Stimulated activated naive CD4-positive, alpha-beta T cell treated with Interleukin-2 at 50 U/mL for 16 hours (primary cell): ENCODE measurements at places on chromosomes 6 and 20.

DNA sequence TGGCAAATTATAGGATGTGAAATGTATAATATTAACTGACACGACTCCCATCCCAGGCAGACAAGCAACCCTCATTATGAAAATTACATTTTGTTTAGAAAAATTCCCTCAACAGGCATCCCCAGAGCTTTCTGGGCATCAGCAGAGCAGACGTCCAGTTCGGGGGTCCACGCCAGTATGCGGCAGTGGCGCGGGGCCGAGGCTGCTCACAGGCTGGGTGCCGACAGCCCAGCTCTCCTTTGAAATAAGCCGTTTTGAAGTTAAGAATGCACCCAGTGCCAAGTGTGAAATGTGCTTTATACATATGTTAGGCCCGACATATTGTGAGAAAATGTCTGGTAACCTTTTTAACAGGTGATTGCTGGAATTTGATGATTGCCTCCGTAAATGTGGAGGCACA lies 50.4 kb downstream of the RPP40 start:
- DNase-seq: no peak

- DNase-seq: no peak
These were observed 844 bp downstream of the WFDC2 start for GRCh38 chr20:45470262-45470931.

DNA sequence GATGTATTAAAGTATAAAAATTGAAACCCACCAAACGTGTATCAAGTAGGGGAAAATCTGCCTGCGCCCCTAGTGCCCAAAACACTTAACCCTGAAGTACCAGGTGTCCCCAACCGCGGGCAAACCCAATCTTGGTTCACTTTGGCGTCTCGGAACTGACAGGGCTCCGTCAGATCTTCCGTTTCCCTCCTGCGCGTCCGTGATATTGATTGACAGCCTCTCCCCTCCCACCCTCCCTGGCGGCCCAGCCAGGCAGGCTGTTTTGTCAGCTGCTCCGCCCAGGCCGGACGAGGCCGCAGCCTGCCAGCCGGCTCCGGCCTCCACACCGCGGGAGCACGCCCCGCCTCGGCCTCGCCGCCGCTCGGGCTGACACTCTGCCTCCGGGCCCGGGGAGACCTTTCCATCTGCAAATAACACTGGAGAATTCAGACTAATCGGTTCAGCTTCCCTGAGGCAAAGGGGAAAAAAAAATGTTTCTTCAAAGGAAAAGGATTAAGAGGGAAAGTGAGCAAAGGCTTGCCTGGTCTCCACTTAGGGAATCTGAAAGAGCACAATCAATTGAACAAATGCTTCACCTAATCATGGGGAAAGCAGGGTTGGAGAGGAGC lies 234.9 kb upstream of the MCHR2 start:
- peak; percentile 33 for DNase-seq

DNA sequence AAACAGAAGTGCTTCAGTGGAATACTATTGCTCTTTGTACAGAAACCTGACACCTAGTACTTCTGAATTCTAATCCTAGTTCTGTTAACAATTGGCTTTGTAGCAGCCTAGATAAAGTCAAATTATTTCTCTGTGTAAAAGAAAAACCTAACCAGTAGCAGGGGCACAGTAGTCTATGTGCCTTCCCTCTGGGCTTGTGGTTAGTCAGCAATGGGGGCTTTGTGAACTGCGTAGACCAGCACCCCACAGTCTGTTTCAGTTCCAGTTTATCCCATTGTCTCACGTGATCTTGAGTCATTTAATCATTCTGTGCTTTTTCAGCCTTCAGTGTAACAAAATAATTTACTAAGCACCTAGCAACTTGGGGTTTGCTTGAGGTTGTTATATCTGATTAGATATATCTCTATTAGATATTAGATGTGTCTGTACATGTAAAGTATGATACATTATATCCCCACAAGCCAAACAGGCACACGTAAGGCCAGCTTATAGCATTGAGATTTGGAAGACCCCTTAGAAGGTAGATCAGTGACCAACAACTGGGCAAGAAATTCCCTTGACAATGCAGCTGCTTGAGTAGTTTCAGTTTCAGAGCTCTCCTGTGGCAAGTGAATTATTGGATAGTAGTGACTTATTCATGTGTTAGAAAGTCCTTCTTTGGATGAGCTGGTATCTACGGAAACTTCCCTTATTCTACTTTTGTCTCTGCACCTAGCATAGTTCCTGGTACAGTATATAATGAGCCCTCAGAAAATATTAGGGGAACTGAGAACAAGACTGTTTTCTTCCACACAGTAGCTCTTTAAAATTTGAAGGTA lies 27.9 kb upstream of the CCR6 start:
- peak; percentile 26 for DNase-seq

- no peak for DNase-seq
These were observed 12.9 kb upstream of the FKBP1A start for GRCh38 chr20:1405801-1406200.

DNA sequence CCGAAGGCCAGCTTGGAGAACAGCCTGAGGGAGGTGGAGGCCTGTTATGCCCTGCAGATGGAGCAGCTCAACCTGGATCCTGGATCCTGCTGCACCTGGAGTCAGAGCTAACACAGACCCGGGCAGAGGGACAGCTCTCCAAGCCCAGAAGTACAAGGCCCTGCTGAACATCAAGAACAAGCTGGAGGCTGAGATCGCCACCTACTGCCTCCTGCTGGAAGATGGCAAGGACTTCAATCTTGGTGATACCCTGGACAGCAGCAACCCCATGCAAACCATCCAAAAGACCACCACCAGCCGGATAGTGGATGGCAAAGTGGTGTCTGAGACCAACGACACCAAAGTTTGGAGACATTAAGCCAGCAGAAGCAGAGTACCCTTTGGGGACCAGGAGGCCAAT lies 223.5 kb upstream of the ID4 start:
- no peak for DNase-seq

- DNase-seq: no peak
These were observed 325.6 kb downstream of the CENPW start for GRCh38 chr6:126665551-126665950.

- no peak for DNase-seq
These were observed 101.8 kb downstream of the TNFAIP3 start for GRCh38 chr6:137968901-137969300.

DNA sequence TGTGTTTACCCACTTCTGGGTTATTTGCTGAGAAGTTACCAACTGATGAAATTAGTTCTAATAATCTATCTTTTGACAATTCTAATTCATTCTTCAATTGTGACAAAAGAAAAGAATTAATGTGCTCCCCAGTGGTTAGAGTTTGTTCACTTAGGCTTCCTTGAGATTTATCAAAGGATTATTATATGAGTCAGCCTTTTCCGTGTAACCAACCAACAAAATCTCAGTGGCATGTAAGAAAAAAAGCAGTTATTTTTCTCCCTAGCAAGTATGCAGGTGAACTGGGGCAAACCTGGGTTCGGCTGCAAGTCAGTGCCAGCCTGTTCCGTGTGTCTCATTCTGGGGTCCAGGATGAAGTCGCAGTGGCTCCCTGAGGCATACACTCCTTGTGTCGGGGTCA lies 28.8 kb upstream of the HIVEP1 start:
- no peak for DNase-seq

DNA sequence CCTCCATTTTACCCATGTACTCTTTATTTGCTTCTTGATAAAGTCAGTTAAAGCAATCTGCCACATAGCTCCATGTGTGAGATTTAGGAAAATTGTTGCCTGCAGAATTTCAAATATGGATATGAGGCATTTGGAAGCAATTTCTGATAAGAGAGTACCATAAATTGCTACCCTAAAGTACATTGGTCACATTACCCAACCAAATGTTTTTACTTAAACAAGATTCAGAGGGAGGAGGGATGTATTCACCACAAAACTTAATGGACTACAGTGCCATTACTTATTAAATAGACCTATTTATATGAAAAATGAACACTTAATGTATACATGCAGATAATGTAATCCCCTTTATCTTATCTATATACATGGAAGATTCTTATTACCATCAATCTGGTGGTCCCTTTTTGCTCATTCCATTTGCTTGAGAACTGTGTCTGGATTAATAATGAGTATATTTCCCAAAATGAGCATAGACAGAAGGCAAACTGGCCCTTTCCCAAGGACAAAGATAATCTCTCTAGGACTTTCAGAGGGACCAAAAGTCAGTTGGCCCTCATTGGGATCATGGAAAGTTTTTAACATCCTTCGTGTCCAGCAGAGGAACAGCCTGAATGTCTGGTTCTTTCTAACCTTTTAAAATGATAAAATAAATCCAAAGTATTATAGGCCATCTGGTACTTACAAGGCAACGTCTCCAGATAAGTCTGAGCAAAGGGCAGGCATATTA lies 526.4 kb downstream of the CBLN4 start:
- no peak for DNase-seq

DNA sequence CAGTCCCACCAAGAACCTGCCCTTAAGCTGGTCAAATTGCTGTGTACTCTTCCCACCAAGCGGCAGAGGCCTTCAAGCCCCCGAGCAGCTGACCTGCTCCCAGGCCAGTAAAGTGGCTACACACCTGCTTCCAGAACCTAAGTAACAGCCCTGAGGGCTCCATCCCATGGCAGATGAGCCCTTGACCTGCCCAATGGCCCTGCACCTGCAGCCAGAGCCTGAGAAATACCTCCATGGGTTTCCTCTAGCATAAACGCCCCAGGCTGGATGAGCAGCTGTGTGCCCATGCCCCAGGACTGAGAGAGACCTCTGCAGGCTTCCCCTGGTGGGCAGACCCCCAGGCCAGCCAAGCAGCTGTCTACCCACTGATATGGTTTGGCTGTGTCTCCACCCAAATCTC lies 123.0 kb upstream of the LAMA2 start:
- no peak for DNase-seq

- DNase-seq: peak; percentile 27
These were observed 1.6 kb upstream of the UCKL1 start for GRCh38 chr20:63957690-63958441.

DNA sequence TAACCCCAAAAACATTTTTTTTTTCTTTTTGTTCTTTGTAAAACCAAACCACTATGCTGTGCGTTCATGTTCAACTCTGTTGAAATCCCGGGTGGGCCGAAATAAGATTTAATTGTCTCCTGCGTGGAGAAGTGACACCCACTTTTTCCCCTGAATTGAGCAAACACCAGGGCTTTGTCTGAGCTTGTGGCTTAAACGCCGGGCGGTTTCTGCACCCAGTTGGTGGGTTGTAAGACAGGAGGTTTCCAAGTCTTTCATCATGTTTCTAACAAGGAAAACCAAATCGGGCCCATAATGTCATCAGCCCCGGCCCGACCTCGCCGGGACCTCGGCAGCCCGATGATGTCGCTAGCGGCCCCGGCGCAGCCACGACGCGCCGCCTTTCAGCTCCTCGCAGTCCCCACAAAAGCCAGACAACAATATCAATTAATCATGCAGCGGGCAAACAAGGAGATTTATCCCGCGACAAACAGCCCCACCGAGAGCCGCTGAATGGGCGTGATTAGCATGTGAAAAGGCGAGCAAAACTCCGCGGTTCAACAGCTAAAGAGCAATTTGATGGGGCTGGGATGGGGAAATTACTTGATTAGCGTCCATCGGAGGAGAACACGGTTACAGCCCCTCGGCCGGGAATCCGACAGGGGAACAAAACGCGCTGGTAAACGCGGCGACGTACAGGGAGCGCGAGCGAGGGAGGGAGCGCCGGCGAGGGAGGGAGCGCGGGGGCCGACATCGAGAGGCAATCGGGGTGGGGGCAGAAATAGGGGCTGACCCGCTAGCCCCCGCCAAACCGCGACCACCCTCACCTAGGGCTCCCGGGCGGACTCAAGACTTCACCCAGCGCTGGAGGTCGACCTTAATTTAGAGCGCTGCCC lies 5.3 kb downstream of the LINC00237 start:
- DNase-seq: no peak

- DNase-seq: no peak
These were observed 275.5 kb downstream of the ZFAND3 start for GRCh38 chr6:38095054-38095453.

DNA sequence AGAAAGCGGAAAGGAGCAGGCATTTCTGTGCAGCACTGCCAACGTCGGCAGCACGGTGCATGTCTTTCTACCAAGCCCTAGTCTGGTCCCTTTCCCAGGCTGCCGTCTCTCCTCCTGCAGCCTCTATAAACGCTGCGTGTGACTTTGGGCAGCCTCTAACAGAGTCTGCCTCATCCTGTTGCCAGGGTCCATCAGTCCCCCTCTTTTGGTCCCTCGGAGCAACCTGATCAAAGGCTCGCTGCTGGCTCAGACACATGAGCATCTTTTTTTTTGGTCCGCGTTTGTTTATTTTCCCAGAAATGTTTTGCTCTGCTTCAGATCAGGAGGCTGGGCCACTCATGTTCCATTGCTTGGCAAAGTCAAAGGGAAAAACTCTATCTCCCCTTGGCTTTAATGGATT lies 166.8 kb upstream of the CST7 start:
- no peak for DNase-seq

- DNase-seq: no peak
These were observed 108.3 kb downstream of the CARMIL1 start for GRCh38 chr6:25387483-25387882.

DNA sequence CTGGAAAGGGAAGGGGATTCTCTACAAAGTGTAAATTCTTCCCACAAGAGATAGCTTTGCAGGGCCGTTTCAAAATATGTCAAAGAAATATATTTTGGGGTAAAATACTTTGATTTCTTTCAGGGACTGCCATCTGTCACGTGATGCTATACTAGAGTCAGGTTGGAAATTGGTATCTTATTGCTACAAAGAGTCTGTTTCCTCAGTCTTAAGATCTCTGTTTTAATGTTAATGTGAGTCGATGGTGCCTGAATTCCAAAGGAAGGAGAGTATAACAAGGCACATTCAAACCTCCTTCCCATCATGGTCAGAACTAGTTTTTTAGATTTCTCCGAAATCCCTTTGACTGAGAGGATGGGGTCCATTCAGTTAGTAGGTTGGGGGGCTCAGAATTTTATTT lies 36.3 kb upstream of the PDE7B start:
- no peak for DNase-seq

DNA sequence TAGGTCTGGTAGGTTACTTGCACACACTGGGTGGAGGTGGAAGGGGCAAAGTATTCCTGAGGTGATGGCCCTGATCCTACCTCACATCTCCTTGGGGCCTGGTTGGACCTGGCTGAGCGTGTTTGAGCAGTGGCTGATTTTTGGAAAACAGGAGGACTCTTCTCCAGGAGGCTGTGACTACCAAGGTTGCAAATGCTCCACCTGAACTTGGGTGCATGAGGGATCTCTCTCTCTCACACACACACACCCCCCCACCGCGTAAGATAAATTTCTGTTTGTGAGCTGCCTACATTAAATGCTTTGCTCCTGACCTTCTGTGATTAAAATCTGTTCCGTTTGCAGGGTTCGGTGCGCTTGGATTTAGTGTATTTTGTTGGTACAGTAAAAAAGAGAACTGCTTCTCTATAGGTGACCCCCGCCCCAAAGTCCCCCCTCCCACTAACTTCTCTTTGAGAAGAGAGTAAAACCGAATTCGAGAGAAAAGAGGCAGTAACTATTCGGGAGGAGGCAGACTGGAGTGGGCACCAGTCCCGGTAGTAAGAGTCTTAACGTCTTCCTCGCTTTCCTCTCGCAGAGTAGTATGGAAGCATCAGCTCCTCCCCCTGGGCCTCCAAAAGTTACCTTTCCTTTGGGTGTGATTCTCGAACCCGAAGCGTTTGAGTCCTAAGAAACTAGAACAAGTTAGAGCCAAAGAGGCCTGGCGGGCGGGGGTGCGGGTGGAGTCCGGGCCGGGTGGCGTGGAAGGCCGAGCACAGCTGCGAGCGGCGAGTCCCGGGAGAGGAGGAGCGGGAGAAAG lies 585 bp upstream of the DSE start:
- no peak for DNase-seq

GRCh38 chr6:111598181-111598580 lies 7.5 kb downstream of the TRAF3IP2 start:
- DNase-seq: no peak

GRCh38 chr6:108557494-108558371 lies 3.0 kb upstream of the FOXO3 start:
- peak; percentile 74 for DNase-seq

GRCh38 chr6:8872589-8872988 lies 437.2 kb upstream of the SLC35B3 start:
- DNase-seq: no peak
